ENCODE measurements at places on chromosomes 4 and X.

- DNase-seq, result no peak
Observed at GRCh38 chr4:73814679-73815078, 21.8 kb upstream of the CXCL6 start.

DNA sequence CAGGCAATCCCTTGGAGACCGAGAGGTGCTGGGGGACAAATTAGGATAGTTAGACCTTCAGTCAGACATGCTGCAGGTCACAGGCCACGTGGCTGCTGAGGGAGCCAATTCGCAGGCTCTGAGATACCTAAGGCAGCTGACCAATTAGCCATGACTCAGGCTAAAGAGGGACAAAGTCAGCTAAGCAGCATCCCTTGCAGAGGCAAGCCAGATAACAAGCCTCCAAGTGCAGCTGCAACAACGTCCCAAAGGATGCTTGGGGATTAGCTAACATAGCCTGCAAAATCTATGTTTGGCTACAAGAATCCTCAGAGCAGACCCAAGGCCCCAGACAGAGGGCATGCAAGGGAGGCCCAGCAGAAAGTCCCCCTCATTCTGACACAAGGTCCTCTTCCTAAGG is 93.5 kb downstream of the SEL1L3 start:
- DNase-seq, result no peak

DNA sequence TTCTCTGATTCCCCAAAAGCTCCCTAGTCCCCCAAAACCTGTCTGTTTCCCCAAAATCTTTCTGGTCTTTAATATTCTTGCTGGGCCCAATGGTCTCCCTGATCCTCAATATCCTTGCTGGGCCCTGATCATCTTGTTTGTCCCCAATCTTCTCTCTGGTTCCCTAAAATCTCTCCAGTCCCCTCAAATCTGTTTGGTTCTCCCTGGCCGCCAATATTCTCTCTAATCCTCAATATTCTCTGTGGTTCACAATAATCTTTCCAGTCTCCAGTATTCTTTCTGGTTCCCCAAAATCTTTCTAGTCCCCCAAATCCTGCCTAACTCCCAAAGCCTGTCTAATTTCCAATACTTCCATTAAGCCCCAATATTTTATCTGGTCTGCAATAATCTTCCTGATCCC is 18.5 kb downstream of the P2RY8 start:
- no peak for DNase-seq

- DNase-seq, result no peak
Observed at GRCh38 chr4:158809611-158810486, 41.0 kb downstream of the FNIP2 start.

GRCh38 chrX:74344280-74344622 is 40.3 kb downstream of the ZCCHC13 start:
- DNase-seq, result no peak

GRCh38 chr4:64361399-64361740 is 47.9 kb downstream of the TECRL start:
- no peak for DNase-seq

- no peak for DNase-seq
Observed at GRCh38 chrX:110321670-110322069, 3.8 kb upstream of the AMMECR1 start.

GRCh38 chr4:120225527-120225926 is 158.9 kb upstream of the MAD2L1 start:
- DNase-seq, result no peak

DNA sequence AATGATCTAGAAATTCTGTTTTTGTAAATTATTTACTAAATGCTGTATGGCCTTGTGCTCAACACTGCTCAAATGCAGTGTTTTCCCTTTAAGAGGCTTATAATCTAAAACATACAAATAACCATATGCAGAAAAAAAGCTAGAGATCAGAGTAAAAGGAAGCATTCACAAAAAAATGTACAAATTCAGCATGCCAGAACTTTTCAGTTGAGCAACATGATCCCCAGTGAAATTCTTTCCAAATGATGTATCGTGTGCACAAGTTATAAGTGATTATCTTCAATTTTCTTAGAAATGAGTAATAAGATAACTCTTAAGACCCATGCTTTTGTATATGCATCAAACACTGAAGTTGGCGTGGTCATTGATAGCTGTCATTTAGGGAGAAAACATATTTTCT is 5.0 kb downstream of the GPC3 start:
- DNase-seq, result no peak

DNA sequence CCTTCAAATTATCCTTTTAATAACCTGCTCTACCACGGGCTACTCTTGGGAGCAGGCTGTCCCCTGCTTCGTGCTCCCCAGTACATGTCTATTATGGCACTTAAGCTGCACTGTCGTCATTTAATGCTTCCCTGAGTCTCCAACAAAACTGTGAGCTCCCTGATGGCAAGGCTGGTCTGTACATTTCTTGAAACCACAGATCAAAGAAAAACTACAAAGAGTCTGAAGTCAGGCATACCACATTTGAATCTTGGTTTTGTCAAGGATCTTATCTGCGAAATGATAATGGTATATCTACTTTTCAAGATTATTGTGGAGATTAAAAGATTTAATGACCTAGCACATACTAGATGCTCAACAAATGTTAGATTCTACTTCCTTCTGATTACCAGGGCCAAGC is 45.7 kb downstream of the MAML3 start:
- DNase-seq, result no peak

DNA sequence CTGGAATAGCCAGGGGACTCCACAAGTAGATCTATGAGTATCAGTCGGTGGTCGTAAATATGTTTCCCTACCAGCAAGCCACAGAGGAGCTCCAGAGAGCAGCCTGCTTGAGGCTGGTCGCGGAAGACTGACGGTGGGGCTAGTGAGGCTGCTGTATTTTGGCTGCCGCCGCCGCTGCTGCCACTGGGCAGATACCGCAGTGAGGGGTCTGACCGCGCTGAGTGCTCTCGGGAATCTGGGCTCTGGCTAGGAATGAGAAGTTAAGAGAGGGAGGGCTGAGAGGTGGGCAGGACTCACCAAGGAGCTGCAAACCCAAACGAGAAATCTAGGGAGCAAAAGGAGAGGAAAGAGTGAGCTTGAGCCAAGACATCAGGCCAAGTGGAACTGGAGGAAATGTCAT is at the start of gene EXOC1L:
EXOC1L (plus strand) TSS at position 157 of the 400 bp plus-strand sequence; CDS start at position 394, 237 bp downstream.
- no peak for DNase-seq

- peak; percentile 25 for DNase-seq
Observed at GRCh38 chr4:185457136-185457535, 14.4 kb downstream of the CCDC110 start.

GRCh38 chrX:86023811-86024210 is 23.5 kb downstream of the CHM start:
- no peak for DNase-seq

DNA sequence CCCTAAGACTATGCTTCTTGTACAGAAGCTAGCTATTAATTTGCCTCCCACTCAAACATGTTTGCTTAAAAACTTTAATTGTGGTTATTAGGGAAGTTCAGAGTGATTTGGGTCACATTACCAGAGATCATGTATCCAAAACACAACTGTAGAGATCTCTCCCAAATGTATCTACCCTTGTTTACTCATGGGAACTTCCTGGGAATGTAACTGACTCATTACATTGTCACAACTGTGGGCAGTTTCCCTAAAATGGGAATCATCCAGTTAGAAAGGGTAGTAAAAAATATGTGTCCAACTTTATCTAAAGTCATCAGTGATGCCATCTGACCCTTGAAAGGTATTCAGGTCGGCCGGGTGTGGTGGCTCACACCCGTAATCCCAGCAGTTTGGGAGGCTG is 40.3 kb upstream of the GLRA3 start:
- no peak for DNase-seq

GRCh38 chr4:7068883-7069282 is 1.0 kb upstream of the GRPEL1 start:
- no peak for DNase-seq

GRCh38 chrX:44997282-44997812 is 124.4 kb downstream of the KDM6A start:
- no peak for DNase-seq

DNA sequence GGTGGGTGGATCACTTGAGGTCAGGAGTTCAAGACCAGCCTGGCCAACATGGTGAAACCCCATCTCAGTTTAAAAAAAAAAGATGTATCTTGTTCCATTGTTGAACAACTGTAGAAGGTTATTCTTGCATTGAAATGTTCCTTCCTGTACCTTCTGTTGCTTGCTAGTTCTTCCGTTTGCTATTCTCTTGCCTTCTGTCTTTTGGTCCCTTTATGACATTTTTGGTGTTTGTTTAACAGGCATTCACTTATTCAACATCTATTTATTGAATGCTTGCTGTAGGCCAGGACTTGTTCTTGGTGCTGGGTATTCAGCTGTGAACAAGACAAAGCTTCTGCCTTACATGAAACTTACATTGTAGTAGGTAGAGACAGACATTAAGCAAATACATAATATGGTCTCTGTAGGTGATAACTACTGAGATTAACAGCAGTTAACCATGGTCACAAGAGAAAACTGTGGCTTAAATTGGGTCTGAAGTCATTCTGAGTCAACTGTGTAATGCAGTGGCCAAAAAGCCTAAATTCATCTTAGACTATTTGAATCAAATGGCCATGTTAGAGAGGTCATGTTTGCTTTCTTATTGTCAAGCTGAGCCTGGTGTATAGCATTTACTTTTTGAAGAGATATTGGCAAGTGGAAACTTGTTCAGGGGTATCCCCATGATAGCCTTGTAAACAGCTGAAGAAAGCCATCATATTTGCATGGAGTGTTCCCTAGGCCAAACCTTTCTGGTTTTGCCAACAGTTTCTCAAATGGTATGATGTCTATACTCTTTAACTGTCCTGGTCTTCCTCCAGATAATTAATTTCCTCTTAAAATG is 35.6 kb downstream of the GAB1 start:
- DNase-seq, result no peak

DNA sequence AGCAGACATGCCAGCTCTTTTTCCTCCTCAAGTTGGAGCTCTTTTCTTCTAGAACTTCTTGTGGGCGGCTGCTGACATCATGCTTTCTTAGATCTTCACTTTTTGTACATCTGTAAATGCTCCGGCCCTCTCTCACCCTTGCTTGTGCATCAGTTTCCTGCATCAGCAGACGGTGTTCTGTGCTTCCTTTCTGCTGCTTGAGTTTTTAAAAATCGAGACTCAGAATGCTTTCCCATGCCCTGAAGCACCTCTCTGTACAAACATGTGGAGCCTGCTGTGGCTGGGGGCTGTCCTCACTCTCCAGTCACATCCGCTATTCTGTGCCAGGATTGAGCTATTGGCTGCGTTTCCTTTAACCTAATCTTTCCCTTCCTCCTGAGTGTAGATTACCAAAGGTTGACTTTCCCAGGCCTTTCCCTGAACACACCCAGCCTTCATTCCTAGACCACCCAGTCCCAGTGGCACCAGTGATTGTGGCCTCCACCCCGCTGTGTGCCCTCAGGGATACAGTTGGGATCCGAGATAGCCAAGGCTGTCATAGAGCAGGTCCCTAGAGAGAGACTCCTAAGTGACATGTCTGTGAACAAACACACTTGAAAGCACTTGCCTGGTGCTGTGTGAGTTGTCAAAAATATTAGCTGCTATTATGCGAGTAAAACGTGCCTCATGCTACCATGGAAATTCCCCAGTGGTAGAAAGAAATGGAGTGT is 41.9 kb downstream of the TNIP2 start:
- no peak for DNase-seq

GRCh38 chrX:42443267-42443666 is 334.7 kb downstream of the PPP1R2C start:
- no peak for DNase-seq

GRCh38 chr4:28834120-28834519 is 1886.0 kb upstream of the PCDH7 start:
- DNase-seq, result no peak

DNA sequence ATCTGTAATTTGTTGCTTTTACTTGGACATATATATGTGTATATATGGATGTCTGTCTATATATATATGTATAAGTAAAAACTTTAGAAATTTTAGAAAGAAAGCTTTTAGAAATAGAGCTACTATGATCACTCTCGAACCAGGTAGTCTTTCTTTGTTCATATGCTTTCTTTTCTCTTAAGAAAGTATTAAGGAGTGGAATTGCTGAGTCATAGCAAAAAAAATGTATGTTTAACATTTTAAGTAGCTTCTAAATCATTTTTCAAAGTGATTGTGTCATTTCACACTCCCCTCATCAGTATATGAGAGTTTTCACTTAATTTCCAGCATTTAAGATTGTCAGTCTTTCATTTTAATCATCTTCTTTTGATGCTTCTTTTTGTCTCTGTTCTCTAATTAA is 447.9 kb upstream of the TECRL start:
- no peak for DNase-seq

GRCh38 chrX:137573324-137574101 is 7.6 kb downstream of the ZIC3 start:
- no peak for DNase-seq

DNA sequence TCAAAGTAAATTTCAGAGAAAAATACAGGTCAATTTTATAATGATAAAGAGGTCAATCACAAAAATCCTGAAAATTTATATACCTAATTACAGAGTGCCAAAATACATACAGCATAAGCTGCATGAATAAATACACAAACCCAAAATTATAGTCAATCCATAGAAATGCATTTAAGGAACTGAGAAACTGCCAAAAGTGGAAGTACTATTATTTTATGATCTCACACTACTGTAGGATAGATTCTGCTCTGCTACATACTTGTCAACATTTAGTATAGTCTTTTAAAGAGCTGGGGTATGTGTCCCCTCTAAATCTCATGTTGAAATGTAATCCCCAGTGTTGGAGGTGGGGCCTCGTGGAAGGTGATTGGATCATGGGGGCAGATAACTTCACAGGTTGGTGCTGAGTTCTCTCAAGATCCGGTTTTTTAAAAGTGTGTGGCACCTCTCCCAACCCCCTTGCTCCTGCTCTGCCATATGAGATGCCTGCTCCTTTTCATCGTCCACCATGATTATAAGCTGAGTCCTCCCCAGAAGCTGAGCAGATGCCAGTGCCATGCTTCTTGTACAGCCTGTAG is 31.8 kb downstream of the CHIC2 start:
- DNase-seq, result no peak

- DNase-seq, result no peak
Observed at GRCh38 chrX:42237956-42238355, 314.6 kb upstream of the CASK start.

DNA sequence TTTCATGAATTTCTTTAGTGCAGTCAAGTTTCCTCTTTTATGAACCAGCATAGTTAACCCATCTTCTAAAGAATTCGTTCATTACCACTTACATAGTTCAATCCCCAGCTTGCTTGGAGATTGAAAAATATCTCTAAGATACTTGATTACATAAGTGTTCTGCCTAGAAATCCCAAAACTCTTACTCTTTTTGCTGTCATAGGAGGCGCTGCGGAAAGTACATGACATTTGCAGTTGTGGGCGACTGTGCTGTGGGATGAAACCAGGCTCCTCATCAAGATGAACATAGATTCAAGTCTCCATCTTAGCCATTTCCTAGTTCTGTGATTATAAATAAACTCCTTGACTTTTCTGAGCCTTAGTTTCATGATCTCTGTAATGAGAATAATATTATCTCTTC is 107.1 kb upstream of the SORBS2 start:
- DNase-seq, result no peak
